NCI-H187 treated with DMSO at 0.1 percent for 48 hours (cell line): ENCODE measurements at places on chromosomes 5 and 9.

DNA sequence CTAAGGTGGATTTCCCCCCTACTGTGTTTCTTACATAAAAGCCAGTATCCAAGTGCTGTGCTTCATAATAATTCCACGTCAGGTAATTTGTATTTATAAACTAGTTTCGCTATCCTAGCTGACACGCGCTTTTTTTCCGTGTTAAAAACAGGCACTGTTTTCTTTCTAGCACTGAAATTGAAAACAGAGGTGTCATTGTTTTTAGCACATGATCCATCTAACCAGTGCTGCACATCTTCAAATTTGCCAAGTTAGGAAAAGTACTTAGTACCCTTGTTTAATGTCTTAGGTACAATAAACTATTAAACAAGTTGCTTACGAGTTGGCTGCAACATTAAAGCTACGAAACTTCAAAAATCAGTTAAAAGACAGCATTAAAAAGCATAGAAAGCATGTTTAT is 49.9 kb downstream of the JMY start:
- no peak for DNase-seq

DNA sequence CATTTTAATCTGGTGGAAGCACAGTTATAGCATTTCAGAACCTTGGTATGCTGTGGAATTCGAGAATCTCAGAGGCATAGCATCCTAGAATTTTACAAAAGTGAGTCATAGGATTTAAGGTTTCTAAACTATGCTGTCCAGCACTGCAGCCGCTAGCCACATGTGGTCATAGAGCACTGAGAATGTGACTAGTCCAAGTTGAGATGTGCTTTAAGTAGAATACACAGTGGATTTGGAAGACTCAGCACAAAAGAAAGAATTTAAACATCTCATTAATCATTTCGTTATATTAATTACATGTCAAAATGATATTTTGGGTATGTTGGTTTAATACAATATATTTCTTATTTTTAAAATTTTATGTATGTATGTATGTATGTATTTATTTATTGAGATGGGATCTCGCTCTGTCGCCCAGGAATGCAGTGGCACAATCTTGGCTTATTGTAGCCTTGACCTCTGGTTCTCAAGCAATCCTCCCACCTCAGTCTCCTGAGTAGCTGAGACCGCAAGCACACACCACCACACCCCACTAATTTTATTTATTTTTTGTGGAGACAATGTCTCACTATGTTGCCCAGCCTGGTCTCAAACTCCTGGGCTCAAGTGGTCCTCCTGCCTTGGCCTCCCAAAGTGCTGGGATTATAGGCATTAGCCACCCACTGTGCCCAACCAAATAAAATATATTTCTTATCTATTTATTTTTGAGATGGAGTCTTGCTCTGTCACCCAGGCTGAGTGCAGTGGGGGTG is 20.4 kb upstream of the RPS14 start:
- no peak for DNase-seq

- no peak for DNase-seq
These were observed 69.4 kb downstream of the LMNB1 start for GRCh38 chr5:126846344-126846743.

- no peak for DNase-seq
These were observed 76.6 kb upstream of the SSBP2 start for GRCh38 chr5:81827500-81827899.

DNA sequence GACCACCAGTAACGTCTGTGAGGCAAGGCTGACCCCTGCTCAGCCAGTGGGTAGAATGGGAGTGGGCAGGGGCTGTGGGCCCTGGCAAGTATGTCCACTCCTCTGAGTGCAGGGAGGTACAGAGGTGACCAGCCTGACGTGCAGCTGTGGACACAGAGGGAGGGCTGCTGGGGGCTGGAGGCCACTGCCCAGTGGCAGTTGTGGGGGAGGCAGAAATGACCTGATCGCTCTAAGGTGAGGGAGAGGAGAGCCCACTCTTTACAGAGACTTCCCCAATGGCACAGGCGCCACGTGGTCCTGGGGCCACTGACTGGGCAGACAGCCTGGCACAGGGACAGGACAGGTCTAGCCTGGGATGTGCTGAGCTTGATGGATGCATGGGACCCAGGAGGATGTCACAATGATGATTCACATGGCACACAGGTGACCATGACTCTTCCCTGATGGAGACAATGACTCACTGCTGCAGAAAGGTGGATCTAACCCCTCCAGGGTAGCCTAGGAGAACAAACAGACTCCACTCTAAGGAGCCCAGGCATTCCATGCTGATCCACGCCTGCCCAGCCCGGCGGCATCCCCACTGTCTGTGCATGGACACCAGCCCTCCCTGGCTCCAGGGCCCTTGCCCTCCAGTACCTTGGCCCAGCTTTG is 7.7 kb downstream of the LPCAT1 start:
- DNase-seq: no peak

DNA sequence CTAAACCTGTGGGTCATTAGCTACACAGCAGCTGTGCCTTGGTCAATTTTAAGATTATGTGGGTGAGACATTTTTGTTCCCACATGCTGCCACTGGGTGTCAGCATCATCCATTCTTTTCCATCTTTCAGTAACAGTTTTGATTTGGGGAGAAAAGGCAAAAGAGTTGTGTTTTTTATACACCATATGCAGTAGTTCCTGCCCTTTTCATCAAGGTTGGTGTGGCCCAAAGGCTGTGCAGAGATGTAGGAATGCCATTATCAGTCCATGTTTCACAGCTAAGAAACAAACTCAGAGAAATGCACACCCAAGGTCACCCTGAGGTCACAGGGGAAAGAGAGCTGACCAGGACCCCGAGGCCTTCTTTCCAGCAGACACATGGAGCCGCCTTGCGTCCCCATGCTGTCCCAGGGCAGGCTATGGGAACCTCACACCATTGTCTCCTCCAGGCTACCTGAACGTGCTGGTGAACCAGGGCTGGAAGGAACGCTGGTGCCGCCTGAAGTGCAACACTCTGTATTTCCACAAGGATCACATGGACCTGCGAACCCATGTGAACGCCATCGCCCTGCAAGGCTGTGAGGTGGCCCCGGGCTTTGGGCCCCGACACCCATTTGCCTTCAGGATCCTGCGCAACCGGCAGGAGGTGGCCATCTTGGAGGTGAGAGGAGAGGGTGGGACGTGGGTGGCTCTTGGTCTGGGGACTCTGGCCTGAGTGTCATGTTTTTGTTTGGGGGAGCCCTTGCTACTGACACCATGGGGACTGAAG is 27.8 kb upstream of the GRPEL2 start:
- no peak for DNase-seq

- DNase-seq: no peak
These were observed 6.3 kb upstream of the NTNG2 start for GRCh38 chr9:132155568-132155895.

DNA sequence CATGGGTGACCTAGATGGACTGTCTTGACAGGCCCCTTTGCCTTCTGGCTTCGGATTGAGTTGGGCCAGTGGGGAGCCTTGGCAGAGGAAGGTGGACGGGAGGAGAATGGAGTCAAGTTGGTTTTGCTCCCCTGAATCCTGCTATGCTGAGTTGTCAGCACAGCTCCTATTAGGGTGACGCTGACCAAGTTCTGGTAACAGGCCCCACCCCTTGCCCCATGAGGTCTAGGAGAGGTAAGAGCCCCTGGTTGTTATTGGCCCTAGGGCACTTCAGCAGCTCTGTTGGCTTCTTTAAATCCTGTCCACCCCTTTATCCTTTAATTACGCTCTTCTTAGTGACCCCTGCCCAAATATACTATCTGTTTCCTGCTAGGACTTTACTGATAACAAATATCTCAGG is 39.4 kb upstream of the KIF2A start:
- no peak for DNase-seq

GRCh38 chr9:129930743-129931142 is 95.5 kb downstream of the USP20 start:
- DNase-seq: no peak
